Thyroid gland (tissue), 4 donors: ENCODE measurements at places on chromosomes 6 and 20. TPM values are rescaled to one million over a fixed set of nuclear protein-coding genes. Genes with fewer than 3 reads are reported as not detected.
A peak's percentile ranks its signal among the peaks of the same experiment; 100 is the strongest.

- no peaks in the 10 kb centered on the region for H3K36me3 ChIP-seq
- no peak overlapping the region for H3K27ac ChIP-seq
- DNase-seq = no peak
These were observed 527.0 kb upstream of the JARID2 start for GRCh38 chr6:14718861-14719260.

DNA sequence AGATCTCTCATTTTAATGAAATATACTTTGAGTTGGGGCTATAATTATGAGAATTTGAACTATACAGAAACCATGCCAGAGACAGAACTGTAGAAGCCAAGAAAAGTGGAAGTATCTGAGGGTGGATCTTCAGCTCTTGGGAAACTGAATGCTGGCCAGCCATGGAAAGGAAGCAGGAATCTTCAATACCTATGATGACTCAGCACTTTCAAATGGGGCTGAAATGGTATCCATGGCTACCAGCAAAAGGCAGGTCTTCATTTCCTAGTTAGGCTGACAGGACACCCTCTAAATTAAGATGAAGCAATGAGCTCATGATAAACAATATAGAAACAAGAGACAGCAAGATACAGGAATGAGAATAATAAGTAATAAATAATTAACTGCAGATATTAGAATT lies 171.3 kb downstream of the COL21A1 start:
- no peaks in the 10 kb centered on the region for H3K4me1 ChIP-seq
- H3K36me3 ChIP-seq = no peaks in the 10 kb centered on the region
- no peak overlapping the region for H3K4me3 ChIP-seq
- no peak overlapping the region for H3K27ac ChIP-seq
- no peaks in the 10 kb centered on the region for H3K27me3 ChIP-seq

- DNase-seq = no peak
- H3K27me3 ChIP-seq = no peaks in the 10 kb centered on the region
- H3K4me3 ChIP-seq = no peak overlapping the region
- peak overlapping the region; percentile 96 for H3K27ac ChIP-seq
- peaks cover 96% of the 10 kb centered on the region for H3K4me1 ChIP-seq
- H3K36me3 ChIP-seq = no peaks in the 10 kb centered on the region
These were observed 107.3 kb downstream of the NOL4L start for GRCh38 chr20:32477594-32478512.

DNA sequence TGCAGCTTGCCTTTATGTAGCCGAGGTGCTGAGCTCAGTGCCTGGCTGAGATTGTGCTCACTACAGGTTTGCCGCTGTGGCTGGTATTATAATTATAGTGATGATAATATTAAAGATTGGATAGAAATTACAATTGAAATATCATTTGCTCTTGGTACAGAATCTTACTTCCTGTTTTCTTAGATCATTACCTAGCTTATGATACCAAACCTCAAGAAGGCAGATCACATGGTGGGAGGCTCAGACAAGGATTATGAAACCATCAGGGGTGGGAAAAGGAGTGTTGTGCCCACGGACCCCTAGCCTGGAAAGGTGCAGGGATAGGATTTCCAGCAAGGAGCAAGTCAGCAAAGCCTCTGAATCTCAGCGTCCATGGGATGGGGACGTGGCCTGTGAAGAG lies 70.6 kb downstream of the IGF2R start:
- H3K27me3 ChIP-seq = no peaks in the 10 kb centered on the region
- H3K4me1 ChIP-seq = peaks cover 13% of the 10 kb centered on the region
- no peak overlapping the region for H3K27ac ChIP-seq
- no peak overlapping the region for H3K4me3 ChIP-seq
- peaks cover 36% of the 10 kb centered on the region for H3K36me3 ChIP-seq

GRCh38 chr6:13295576-13295975 lies 32.8 kb downstream of the TBC1D7 start:
- H3K27ac ChIP-seq = no peak overlapping the region
- no peaks in the 10 kb centered on the region for H3K27me3 ChIP-seq
- H3K4me1 ChIP-seq = no peaks in the 10 kb centered on the region

GRCh38 chr6:99780556-99780885 lies 173.9 kb downstream of the PRDM13 start:
- no peaks in the 10 kb centered on the region for H3K4me1 ChIP-seq
- peak; percentile 68 for DNase-seq
- no peak overlapping the region for H3K4me3 ChIP-seq
- no peak overlapping the region for H3K27ac ChIP-seq

DNA sequence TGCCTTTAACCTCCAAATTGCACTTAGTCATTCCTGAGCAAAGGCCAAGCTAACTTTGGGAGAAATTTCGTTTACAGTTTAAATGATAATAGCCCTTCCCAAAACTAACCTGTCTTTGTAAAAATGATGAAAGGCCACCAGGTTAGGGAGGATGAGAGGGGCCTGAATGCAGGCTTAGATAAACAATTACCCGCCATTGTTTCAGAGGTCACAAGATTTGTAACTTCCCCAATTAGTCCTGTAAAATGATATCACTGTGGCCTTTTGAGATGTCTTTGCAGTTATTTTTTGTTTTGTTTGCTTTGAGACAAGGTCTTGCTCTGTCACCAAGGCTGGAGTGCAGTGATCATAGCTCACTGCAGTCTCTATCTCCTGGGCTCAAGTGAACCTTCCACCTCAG lies 26.3 kb downstream of the GNL1 start:
- no peaks in the 10 kb centered on the region for H3K27me3 ChIP-seq
- no peak for DNase-seq
- no peak overlapping the region for H3K4me3 ChIP-seq
- H3K27ac ChIP-seq = no peak overlapping the region

DNA sequence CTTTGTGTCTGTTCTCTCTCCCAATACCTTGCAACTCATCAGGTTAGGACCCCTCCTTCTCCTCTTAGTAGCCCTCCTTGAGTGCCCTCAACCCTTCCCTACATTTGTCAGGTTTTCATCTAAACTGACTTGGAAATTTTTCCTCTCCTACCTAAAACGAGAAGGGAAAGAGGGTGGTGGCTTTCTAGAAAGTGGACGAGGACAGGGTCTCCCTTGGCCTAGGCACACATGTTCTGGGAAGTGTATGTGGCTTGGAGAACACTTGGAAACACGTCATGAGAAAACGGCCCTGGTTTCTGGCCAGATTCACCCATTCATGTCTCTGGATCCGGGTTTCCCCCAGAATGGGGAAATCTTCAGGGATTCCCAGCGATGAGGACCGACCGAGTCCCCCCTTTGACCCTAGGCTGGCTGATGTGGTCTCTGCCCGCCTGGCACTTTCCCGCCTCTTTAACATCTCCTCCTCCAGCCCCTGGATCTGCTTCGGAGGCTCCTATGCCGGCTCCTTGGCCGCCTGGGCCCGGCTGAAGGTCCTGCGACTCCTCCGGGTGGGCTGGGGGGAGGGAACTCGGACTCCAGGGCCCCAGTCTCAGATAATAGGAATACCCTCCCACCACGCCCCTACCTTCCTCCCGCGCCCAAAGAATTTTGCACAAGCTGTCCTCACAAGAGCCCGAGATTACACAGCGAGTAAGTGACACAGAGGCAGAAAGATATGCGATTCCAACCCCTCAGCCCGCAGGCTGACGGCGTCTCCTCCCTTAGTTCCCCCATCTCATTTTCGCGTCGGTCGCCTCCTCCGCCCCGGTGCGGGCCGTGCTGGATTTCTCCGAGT lies 3.0 kb downstream of the PRSS16 start:
- no peaks in the 10 kb centered on the region for H3K36me3 ChIP-seq
- H3K27me3 ChIP-seq = no peaks in the 10 kb centered on the region
- peak; percentile 17 for DNase-seq
- H3K27ac ChIP-seq = peak overlapping the region; percentile 37

GRCh38 chr20:5133998-5134397 lies 7.2 kb downstream of the CDS2 start:
- DNase-seq = no peak
- no peaks in the 10 kb centered on the region for H3K36me3 ChIP-seq
- peaks cover 10% of the 10 kb centered on the region for H3K4me1 ChIP-seq
- H3K27ac ChIP-seq = no peak overlapping the region
- H3K27me3 ChIP-seq = no peaks in the 10 kb centered on the region

GRCh38 chr6:12115492-12115891 lies 103.4 kb downstream of the HIVEP1 start:
- H3K4me1 ChIP-seq = no peaks in the 10 kb centered on the region
- no peak for DNase-seq
- H3K27me3 ChIP-seq = no peaks in the 10 kb centered on the region
- no peak overlapping the region for H3K27ac ChIP-seq
- H3K4me3 ChIP-seq = no peak overlapping the region

Gene CRNKL1
- 23.6 TPM for total RNA-seq

Gene PFDN6
- total RNA-seq = 51.9 TPM

Gene C4B
- 370 TPM for total RNA-seq
